Germinal center (tissue), 1 donor: ENCODE measurements at places on chromosomes 16 and 17.

GRCh38 chr16:54118846-54119245, 167.7 kb downstream of the IRX3 start:
- no peak for DNase-seq

DNA sequence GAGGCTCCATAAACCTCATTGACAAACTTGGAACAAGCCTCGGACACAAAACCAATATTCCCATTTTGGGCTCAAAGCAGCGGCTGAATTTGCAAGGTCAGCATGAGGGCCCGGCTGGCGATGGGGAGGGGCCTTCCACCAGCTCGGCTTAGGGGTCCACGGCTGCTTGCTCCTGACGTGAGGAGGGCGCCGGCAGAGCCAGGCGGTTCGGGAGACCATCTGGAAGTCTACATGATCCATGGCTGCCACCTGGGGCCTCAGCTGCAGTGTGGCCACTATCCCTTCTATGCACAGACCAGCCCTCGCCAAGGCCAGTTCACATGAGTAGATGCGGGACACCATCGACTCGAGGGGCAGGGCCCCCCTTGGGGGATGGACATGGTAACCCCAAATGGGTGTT, 39.1 kb downstream of the NDEL1 start:
- DNase-seq: no peak

- DNase-seq: no peak
Observed at GRCh38 chr16:87808108-87808507, 42.3 kb upstream of the KLHDC4 start.

DNA sequence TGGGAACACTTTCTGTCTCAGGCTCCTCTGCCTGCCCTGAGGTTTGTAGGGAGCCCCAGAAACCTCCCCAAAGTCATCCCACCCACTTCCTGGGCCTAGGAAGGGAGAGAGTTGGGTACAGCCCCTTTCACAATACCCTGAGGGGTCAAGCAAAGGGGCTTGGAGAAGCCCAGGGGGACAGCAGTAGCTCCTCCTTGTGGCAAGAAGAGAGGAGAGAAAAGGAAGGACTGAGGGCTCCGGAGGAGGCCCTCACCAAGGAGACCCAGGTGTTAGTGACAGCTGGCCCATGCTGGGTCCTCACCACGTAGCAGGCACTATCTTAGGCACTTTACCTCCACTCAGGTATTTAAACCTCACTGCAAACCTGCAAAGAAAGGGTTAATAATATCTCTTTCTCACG, 112.8 kb downstream of the IRX5 start:
- no peak for DNase-seq

DNA sequence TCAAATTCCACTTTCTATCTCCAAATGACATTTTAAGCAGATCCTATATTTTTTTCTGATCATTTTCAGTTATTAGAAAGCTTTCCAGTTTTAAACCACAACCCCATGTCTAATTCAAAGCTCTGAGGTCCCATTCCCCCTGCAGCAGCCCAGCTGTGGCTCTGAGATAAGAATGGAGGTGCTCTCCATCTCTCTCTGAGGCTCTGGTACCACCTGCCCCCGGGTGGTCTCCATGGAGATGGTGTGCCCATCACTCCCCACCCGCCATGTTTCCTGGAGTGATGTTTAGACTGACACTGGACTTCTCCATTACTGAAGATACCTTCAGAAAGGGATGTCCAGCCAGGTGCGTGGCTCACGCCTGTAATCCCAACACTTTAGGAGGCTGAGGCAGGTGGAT, 68.1 kb upstream of the SEC14L1 start:
- DNase-seq: no peak

DNA sequence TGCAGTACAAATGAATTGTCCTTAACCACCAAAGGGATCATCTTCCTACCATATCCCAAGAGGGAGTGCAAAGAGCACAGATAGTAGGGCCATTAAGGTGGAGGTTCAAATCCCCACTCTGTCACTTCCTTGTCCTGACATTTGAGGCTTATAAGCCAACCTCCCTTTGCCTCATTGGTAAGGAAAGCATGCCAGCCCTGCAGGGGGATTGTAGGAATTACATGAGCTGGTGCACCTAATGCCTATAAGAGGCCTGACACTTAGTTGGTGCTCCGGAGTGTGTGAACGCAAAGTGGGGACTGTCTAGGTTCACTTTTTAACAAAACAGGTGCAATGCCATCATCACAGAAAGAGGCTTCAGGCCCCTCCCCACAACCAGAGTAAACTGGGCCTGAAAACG, 374.4 kb downstream of the SNX29 start:
- no peak for DNase-seq

DNA sequence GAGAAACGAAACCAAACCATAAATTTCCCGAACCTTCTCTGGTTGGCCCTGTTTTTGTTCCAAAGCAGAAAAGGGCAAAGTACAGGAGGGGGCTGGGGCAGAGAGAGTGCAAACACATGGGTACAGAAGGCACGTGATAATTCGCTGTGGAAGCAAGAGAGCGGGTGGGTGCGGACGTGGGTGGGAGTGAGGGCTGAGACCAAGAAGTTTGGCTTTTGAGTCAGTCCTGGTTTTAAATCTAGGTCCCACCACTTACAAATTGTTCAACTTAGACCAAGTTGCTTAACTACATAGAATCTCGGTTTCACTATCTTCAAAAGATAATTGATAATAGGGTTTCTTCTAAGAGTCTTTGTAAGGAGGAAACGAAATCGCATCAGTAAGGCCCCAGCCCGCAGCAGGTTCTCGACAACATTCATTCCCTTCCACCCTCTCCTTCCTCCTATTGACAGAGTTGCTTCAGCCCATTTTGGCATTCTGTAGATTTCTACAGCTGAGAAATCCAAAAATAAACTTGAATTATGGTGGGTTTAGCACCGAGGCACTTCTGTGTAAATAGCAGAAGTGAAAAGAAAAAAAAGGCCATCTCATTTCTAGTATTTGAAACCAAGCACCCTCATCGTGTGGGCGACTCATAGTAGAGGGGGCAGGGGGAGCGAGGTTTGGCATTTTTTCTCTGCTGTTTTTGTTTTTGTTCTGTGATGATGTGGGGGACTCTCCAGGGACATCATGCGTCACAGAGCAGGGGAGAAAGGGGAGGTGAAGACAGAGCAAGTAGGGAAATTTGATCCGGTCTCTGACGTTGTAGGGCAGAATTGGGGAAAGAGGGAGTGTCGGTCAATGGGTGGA, 33.6 kb upstream of the CCR7 start:
- DNase-seq: peak; percentile 74

DNA sequence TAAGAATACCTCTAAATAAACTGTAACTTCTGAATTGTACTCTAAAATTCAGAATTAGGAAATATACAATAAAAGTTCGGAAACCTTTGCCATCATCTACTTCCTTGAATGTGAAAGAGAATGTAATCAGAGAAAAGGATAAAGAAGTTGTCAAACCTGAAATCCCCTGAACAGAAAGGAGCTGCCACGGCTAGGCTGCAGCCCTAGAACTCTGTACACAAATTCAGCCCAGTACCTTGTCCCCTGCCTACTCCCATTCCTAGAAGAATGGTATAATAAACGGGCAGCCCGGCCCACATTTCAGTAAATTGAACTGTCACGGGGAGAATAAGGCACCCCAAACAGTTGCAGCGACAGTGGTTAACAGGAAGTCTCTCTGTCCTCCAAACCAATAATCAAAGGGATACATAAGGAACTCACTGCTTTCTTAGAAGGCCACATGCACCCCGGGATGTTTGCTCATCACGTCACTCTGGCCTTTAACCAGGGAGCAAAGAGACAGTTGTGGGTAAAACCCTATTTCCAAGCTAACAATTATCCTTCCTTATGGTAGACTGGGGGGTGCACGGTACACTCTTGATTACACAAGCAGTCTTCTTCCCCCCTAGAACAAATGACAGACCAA, 24.3 kb upstream of the RFFL start:
- DNase-seq: no peak

DNA sequence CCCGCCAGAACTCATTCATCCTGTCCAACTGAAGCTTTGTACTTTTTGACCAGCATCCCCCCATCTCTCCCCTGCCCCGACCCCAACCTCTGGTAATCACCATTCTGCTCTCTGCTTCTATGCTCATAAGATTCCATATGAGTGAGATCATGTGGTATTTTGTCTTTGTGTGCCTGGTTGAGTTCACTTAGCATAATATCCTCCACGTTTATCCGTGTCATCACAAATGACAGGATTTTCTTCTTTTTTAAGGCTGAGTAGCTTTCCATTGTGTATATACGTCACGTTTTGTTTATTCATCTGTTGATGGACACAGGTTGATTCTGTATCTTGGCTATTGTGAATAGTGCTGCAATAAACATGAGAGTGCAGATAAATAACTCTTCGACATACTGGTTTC, 278.9 kb downstream of the SNX29 start:
- DNase-seq: no peak
